ENCODE measurements at places on chromosomes 5 and 9. TPM values are rescaled to one million over a fixed set of nuclear protein-coding genes. Genes with fewer than 3 reads are reported as not detected.

DNA sequence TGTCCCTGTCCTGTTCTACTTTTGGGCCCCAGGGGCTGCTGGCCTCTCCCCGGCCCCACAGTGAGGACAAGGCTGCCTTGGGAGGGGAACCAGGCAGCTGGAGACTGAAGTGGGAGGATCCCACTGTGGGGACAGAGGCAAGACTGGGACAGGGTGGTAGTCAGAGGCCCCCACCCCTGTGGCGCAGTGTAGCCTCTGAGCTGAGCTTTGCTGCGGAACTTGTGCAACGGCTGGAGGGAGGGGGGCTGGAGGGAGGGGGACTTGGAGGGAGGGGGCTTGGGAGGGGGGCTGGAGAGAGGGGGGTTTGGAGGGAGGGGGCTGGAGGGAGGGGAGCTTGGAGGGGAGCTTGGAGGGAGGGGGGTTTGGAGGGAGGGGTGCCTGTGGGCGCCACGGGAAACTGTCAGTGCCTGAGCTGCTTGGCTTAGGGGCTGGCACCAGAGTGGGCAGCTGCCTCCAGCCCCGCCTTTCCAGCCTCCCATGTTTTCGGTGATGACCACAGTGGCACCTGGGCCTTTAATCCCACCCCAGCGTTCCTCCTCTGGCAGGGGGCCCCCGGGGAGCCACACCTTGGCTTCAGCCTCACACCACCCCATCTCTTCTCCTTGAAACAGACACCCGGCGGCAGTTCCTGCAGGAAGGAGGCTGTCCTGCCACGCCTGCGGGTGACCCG lies 2.3 kb upstream of the FUT7 start:
- DNase-seq = no peak

DNA sequence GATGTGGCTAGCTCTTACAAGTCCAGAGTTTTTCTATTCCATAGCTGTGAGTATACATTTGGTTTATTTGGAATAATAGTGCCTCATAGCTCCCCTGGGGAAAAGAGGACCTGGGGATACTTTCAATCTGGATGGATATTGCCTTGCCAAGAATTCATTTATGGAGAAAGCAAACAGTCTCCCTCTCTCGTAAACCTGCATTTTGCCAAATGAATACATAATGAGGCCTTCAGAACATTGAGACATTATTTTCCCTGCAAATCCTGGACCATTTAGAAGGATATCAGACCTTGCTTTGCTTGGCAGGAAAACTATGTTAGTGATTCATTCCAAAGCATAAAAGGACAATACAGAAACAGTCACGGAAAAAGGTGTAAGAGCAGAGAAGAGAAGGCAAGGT lies 569.6 kb upstream of the BRINP1 start:
- no peak for DNase-seq

Gene IL4
- 21.6 TPM for total RNA-seq

DNA sequence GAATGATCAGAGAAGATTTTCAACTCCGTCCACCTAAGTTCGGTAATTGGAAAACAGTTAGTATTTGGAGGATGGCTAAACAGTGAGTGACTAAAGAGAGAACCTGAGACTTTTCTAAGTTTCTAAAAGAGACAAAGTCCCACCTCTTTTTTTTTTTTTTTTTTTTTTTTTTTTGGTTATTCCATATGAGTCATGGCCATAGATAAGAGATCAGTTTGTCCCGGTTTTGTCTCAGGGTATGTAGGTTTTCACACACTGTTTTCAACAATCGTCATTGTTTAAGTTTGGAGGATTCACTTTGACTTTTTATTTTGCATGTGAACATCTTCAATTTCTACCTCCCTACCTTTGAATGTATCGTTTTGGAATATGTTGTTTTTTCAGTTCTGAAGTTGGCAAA lies 85.9 kb downstream of the NTRK2 start:
- no peak for DNase-seq

DNA sequence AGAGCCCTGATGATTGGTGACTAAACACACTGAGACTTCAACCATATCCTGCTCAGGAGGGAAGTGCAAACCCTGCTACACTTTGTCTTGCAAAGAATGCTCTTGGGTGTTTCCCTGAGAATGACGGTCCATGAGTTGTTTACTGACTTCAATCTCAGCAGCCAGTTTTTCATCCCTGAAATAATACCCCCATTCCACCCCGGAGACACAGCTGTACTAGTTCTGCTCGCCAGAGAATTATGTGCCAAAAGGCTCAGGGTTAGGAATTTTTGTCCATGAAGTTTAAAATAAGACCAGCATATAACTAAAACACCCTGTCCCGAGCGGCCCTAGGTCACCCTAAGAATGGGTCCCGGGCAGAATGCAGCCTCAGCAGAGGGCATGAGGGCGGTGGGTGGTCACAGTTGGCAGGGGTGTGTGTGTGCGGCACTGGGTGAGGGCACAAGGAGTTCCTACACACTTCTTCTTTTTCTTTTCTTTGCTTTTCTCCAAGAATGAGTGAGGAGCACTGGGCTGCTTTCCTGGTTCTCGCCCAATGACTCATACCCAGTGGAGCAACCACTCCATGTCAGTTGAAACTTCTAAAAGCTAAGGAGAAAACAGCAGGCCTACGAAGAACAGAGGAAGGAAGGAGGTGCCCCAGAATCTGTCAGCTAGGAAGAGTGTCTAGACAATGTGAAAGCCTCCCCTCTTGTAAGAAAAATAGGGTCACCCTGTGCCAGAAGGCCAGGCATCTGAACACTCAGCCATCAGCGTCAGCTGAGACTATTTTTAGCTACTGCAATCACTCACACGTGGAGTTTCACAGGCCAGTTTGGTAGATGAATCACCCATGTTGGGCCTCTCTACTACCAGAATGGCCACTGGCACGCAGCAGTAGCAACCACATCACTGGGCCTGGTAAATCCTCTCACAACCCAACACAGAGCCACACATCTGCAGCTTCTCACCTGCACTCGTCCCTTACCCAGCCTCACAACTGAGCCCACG lies 105.9 kb downstream of the DPYSL3 start:
- DNase-seq = no peak

GRCh38 chr9:118423721-118424120 lies 719.5 kb downstream of the TLR4 start:
- no peak for DNase-seq

DNA sequence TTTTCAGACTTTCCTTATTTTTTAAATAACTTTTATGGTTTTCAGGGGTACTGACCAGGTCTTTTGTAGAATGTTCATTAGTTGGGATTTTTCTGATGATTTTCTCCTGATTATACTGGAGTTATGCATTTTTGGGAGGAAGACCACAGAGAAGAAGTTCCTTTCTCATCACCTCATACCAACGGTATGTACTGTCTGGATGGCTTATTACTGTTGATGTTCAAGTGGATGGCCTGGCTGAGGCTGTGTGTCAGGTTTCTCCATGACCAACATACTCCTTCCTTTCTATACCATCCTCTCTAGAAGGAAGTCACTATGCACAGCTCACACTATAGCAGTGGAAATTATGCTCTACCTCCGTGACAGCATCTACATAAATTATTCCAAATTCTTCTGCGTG lies 71.1 kb upstream of the NR3C1 start:
- DNase-seq = no peak

DNA sequence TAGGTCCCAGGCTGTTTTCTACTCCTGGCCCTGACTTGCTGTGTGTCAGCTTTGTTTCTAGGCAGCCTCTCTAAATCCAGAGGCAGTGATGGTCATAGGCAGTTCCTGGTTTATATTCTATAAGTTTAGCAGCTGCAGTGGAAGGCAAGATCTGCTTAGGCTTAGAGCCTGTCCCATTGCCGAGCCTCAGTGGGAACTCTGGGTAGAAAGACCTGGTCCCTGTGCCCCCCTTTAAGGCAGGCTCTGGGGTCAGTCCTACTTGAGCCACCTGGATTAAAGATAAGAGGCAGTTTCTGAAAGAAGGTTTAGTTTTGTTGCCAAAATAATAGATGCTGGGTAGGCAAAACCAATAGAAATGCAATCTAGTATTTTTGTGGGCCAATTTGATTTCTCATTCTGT lies 13.6 kb downstream of the MCCC2 start:
- no peak for DNase-seq

DNA sequence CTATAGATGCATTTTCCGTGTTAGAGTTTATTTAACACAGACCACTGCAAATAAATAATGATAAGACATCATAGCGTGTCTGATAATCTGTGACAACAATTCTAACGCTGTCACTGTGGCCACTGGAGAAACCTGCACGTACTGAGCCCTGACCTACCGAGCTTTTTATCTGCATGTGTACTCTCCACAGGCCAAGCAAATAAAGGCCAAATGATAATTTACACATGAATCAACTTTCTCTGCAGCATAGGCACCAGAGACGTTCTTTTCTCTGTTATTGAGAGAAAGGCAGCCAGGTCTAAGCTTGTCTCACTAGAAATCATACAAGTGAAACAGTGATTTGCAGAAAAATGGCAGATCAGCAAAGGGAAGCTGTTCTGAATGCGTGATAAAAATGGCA lies 75.8 kb downstream of the POU5F2 start:
- DNase-seq = no peak

- no peak for DNase-seq
These were observed 676 bp downstream of the NOL6 start for GRCh38 chr9:33472881-33473615.

GRCh38 chr9:127022913-127023660 lies 99.3 kb downstream of the ANGPTL2 start:
- DNase-seq = no peak

DNA sequence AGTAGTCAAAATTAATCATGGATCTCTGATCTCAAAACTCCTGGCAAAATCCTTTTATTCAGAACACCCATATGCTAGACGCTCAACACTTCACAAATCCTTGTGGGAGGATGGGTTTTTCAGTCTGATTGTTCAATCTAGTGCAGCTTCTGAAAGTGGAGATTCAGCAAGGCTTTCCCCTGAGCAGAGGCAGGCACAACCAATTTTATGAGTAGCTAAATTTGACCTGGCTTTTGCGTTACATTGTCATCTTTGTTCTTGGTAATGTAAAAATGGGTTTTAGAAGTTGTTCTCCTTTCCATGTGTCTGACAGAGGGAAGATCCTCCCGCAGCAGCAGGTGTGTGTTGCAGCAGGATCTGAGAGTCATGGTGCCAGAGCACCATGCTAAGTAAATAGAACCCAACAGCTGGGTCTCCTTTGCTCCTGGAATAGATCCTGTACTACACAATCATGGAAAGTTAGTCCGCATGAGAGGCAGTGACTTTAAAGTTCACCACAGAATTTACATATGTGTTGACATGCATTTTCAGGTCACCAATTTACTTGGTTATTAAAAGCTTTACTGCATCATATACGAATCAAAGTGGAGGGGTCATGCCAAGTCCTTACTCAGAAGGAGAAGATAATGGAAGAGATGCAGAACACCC lies 70.1 kb upstream of the MEF2C start:
- no peak for DNase-seq

DNA sequence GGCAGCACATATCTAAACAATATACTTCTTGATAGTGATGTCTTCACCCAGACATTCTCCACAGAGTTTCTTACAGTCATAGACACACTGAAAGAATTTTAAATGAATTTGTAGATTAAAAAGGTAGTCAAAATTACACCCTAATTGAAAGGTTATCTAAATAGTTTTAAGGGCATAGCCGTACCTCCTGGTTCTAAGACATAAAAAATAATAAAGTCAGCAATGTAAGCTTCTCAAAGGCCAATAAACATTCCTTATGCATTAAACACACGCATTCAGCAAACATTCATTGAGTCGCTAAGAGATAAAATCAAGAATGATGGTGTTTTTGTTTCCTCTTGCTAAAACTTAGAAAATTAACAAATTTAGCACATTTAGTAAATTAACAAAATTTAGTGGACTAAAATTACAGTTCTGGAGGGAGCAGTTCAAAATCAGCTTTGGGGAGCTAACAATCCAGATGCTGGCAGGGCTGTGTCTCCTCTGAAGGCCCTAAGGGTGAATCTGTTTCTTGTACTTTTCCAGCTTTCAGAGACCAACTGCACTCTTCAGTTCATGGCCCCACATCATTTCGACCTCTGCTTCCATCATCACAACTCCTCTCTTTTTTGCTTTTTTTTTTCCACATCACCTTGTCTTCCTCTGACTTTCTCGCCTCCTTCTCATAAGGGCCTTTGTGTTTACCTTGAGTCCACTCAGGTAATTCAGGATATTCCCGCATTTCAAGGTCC lies 516.5 kb downstream of the DNAH5 start:
- no peak for DNase-seq

DNA sequence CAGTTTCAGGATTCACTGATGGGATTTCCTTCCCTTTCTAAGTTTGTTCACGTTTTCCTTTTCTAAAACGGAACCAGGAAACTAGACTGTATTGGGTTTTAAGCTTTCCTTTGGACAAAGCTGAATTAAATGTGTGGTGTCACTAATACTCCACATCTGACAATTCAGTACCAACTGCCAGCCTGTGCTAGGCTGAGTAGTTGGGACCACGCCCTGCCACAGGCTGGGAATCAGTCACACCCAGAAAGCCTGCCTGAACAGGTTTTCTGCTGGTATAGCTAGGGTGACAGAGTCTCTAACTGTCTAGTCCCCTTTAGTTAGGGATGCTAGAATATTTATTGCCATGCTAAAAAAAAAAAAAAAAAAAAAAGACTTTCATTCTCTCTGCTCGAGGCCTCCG lies 15.6 kb downstream of the SPACA9 start:
- DNase-seq = no peak

- no peak for DNase-seq
These were observed 197.7 kb upstream of the DAP start for GRCh38 chr5:10958728-10959127.

GRCh38 chr5:110134963-110135935 lies 445.5 kb downstream of the MAN2A1 start:
- no peak for DNase-seq

Gene DMRT3
- total RNA-seq = not detected

DNA sequence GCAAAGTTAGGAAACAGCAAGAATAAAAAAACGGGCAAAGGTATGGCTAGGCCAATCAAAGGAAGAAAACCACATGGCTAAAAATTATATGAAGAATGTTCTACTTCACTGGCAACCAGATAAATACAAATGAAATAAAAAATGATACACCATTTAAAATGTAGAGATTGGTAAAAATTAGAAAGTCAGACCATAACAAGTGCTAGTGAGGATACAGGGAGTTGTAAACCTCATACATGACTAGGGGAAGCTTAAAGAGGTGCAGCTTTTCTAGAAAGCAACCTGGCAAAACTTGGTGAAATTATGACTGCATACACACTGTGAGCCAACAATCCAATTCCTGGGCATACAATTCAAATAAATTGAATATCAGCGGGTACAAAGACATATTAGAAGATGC lies 119.0 kb upstream of the LIFR start:
- no peak for DNase-seq

Measured in activated T-helper 2 cell treated with anti-CD3 and anti-CD28 coated beads, Interferon-gamma antibody, Interleukin-2, Interleukin-4, amounts not matched to agents 10 μg/mL and 5 μg/mL and 100 μg/mL, durations not matched to agents 14 hours and 24 hours and 36 hours (primary cell).